Stimulated activated CD4-positive, alpha-beta T cell treated with anti-CD3 and anti-CD28 coated beads, Interleukin-15, amount 100 ng/mL, for 1 hour (primary cell): ENCODE measurements at places on chromosomes 12 and 14.

DNA sequence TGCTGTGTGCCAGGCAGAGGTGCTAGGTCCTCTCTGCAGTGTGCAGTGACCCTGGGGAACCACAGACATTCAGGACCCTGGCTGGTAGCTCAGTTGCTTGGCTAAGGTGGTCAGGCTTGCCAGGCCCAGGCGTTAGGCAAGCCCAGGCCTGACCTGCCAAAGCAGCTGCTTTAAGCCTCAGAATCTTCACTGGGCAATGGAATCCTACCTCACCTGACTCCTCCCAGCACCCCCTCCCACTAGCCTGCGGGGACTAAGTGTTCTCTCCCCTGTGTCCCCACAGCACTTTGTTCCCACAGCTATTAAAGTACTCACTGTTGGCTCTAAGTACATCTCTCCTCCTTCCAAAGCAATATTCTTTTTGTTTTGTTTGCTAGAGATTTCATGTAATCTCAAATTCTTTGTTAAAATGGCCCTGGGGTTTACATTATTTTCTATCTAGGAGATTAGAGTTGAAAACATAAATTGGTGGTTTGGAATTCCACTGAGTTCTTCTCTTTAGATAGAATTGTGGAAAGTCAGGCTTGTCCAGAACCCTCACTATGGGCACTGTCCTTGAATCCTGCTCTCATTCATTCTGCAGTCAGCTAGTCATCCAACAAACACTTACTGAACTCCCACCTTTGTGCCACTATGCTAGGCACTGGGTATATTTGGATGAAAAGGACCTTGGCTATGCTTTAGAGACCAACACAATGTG lies 44.4 kb downstream of the DGLUCY start:
- DNase-seq = no peak

GRCh38 chr12:57530396-57531142 lies 7.9 kb downstream of the MBD6 start:
- DNase-seq = no peak

- DNase-seq = no peak
Observed at GRCh38 chr12:96045566-96045965, 10.2 kb upstream of the LTA4H start.

DNA sequence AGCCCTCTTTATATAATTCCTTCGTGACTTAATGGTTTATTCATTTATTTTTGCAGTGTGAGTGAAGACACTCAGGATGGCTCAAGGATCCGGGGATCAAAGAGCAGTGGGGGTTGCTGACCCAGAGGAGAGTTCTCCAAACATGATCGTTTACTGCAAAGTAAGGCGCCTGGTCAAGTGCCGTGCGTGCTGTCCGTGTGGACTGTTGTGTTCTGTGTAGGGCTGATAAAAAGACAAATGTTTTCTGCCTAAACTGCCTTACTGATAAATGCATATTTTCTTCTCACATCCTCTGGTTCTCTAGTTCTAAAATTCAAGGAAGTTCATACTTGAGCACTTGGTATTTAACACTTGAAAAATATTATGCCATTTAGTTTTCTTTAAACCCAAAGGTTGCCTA lies 32.5 kb downstream of the RGS6 start:
- no peak for DNase-seq

DNA sequence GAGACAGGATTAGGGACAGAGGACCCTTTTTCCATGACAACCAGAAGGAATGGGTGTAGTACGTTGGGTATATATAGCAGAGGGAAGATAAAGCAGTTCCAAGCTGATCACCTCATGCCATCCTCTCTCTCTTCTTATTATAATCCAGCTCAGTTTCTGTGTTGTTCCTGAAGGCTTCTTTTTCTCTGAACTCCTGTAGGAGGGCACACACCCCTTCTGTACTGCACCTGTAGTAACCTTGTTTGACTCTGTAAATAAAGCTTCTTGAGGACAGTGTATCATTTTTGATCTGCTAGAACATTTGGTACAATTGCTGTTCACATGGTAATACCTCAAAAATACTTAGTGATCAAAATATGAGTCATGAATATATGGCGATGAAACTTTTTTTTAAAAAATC lies 33.5 kb downstream of the HELB start:
- DNase-seq = no peak

GRCh38 chr12:86261142-86261541 lies 5.0 kb upstream of the MGAT4C start:
- no peak for DNase-seq

GRCh38 chr14:77709412-77709811 lies 1.5 kb downstream of the SLIRP start:
- DNase-seq = no peak

DNA sequence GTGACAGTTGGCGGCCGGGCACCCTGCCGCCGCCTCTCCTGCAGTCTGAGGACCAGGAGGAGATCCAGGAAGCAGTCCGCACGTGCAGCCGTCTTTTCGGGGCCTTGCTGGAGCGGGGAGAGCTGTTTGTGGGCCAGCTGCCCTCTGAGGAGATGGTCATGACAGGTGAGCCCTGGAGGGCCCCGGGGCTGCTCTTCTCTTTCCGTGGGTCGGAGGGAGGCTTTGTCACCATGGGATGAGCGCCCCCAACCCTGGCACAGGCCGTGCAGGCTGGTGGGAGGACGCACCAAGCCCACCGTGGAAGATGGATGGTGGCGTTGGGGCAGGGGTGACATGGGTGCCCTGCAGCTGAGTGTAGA lies 532 bp downstream of the NOC4L start:
- no peak for DNase-seq

- DNase-seq = no peak
Observed at GRCh38 chr12:32697445-32697844, 18.3 kb downstream of the DNM1L start.

DNA sequence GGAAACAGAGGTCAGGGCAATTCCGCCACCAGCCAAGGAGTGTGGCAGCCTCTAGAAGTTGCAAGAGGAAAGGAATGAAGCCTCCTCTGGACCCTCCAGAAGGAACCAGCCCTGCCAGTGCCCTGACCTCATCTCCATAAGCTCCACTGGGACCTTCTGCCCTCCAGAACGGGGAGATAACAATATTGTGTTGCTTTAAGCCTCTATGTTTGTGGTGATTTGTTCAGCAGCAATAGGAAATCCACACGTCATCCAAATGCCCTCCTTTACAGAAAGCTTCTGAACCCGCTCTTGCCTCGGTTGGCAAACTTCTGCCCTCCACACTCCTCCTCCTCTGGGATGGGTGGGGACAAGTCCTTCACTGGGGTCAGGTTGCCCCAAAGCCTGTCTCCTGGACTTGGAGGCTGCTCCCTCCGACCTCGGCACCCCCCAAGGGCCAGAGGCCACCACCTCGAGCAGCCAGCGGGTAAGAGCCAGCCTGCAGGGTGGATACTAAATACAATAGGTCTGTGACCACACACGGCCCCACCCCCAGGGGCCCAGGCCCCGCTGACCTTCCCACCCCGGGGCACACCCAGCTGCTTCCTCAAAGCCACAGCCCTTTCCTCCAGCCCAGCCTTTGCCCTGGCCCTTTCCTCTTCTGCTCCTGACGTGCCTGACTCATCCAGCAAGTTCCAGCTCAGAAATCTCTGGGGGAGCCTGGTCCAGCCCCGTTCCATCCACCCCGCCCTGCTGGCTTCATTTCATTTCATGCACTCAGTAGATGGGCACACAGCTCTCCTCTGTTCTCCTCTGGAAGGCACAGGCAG lies 58.7 kb upstream of the NCOR2 start:
- DNase-seq = no peak

- DNase-seq = no peak
Observed at GRCh38 chr14:38994731-38995130, 108.3 kb downstream of the SEC23A start.

- DNase-seq = no peak
Observed at GRCh38 chr14:96252323-96252998, 3.5 kb upstream of the BDKRB1 start.

- DNase-seq = peak; percentile 23
Observed at GRCh38 chr12:110280392-110280778, 662 bp upstream of the ATP2A2 start.

GRCh38 chr12:30357766-30358490 lies 337.7 kb downstream of the IPO8 start:
- DNase-seq = no peak

GRCh38 chr12:19623751-19624399 lies 184.6 kb downstream of the AEBP2 start:
- DNase-seq = no peak

DNA sequence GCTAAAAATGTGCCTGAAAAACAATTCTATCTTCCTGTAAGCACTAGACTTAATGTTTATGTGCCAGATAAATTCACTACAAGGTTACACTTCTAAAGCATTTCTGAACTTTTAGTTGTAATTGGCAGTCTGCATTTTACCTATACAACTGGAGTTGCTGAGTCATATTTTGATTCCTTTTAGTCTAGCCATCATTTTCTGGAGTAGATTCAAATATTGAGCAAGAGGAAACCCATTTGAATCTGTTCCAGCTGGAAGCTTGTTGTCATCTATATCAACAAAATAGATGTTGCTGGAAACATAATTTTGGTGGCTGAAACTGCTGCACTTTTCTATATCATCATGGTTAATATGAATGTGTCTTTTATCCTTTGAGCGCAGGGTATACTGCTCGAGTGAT lies 122.2 kb upstream of the CCDC175 start:
- no peak for DNase-seq

GRCh38 chr12:69068448-69068847 lies 135.5 kb upstream of the CPM start:
- DNase-seq = no peak

DNA sequence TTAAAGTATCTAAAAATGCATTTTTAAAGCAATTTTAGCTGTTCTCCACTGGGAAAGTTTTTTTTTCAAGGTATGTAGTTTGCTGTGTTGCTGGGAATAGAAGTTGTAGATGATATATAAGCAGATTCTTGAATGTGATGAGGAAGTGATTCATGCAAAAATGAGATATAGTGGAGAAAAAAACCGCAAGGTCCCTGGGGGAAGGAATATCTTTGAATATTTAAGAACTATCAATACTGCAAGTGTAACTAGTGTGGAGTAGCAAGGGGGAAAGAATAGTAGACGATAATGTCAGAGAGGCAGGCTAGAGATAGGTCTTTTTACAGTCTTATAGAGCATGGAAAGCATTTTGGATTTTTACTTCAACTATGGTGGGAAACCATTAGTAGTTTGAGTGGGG lies 42.5 kb downstream of the PTCSC3 start:
- no peak for DNase-seq

DNA sequence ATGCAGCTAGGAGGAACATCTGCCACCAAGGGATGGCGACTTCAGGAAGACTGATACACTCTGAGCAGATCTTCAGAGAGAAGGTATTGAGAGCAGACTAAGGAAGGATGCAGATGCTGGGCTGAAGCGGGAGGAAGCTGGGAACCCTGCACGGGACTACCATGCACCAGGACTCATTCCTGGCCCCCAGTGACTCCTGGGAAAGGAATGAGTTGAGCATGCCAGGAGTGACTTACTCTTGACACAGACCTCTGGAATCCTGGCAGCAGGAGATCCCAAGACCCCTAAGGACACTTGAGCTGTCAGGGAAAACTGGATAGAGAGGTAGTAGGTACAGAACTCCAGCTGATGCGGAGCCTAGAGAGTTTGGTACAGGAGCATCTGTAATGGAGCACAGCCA lies 336.1 kb downstream of the RPS29 start:
- no peak for DNase-seq

- no peak for DNase-seq
Observed at GRCh38 chr12:9064201-9064814, 51.4 kb downstream of the A2M start.

DNA sequence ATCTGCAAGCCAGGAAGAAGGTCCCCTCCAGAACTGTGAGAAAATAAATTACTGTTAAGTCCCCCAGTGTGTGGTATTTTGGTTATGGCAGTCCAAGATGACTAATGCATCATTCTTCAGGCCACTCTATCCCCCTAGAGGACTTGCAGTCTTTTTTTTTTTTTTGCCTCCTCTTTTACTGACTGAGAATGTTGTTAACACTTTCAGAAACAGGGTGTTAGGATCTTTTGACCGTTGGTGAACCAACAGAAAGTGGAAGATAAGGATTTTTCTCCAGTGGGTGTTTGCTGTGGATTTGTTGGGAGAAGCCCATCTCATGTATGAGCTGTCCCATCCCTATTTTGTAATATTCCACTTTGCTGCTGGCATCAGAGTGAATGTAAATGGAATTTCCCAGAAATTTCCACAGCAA lies 37.8 kb downstream of the MARK3 start:
- DNase-seq = no peak

DNA sequence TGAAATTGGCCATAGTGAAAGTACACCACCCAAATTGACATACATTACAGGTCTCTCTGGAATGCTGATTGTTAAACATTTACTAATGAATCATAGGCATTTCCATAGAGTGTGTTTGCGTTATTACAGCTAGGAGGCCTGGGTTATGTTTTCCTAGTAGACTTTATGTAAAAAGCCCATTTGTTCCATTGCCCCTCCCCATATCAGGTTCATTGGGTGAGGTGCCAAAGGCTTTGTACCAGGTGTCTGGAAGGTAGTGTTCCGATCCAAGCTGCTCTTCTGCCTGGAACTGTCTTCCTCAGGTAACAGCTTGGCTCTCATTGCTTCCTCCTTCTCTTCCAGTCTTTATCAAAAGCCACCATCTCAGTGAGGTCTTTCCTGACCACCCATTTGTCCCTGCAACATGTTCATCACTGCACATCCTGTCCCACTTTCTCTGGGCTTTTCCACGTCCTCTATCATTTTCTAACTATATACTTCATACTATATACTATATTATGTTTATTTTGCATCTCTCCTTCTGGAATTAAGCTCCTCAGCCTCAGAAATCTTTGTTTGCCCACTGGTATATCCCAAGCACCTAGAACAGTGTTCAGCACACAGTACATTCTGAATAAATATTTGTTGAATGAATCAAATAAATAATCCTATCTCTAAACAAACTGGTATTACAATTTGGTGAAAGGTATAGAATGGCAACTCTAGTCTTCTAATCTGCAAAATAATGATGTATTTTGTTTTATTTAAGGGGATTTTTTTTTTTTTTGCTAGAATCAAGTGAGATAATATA lies 252.3 kb downstream of the KTN1 start:
- no peak for DNase-seq

- DNase-seq = no peak
Observed at GRCh38 chr14:104023325-104024055, 62.0 kb upstream of the ASPG start.

DNA sequence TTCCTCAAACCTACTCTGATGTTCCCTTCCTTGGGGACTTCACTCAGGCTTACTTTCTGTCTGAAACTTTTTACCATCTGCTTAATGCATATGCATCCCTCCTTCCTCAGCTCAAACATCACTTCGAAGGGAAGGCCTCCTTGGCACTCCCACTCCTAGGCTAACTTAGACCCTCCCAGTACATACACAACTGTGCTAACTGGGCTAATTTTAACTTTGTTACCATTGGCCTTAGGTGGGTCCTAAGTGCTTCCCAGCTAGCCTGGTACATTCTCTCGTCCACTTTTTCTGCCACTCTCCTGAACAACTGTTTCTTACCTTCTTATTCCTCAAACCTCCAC lies 3.8 kb downstream of the EEF1AKMT3 start:
- no peak for DNase-seq
